ENCODE measurements at places on chromosomes 11 and 22.

- DNase-seq, result no peak
Measured at GRCh38 chr11:128458321-128458720, 129.0 kb downstream of the ETS1 start.

GRCh38 chr22:30803679-30804078 is 109.0 kb downstream of the OSBP2 start:
- no peak for DNase-seq

DNA sequence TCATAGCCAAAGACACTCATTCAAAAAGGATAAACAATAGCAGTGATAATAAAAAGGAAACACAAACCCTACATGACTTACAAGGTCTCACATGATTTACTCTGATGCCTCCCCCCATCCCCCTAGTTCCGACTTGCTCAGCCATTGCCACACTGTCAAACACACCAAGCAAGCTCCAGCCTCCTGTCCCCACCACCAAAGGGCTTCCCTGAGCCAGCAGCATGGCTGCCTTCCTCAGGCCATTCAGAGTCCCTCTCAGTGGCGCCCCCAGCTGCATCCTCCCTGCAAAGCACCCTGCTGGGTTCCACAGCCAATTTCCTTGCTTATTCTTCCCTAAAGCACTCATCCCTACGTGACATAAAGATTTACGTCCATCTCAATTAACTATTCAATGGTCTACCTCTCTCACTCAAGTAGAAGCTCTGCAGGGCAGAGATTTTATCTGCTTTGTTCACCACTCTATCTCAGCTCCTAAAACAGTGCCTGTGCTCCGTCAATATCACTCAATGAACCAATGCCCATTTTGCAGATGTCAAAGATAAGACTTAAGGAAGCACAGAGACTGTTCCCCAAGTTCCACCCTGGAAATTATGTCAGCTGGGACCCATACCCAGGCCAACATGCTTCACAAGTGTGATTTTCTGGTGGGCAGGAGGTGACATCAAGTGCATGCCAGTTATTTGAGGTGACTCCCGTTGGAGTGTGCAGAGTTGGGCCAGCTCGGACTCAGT is 106.9 kb downstream of the SYN3 start:
- DNase-seq, result no peak

DNA sequence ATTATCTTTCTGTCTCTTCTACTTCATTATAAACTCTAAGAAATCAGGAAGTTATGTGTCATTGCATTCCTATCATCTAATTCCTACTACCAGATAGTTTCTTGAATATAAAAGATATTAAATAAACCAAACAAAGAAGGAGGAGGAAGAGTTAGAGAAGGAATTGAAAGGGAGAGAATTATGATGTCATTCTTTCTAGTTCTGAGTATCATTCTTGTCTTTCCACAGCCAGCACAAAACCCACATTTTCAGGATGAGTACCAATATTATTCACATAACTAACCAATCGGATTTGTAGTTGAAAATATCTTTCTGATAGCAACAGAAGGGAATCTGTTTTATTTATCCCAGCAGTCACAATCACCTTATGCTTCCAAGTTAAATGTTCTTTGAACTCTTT is 13.3 kb downstream of the MS4A13 start:
- no peak for DNase-seq

DNA sequence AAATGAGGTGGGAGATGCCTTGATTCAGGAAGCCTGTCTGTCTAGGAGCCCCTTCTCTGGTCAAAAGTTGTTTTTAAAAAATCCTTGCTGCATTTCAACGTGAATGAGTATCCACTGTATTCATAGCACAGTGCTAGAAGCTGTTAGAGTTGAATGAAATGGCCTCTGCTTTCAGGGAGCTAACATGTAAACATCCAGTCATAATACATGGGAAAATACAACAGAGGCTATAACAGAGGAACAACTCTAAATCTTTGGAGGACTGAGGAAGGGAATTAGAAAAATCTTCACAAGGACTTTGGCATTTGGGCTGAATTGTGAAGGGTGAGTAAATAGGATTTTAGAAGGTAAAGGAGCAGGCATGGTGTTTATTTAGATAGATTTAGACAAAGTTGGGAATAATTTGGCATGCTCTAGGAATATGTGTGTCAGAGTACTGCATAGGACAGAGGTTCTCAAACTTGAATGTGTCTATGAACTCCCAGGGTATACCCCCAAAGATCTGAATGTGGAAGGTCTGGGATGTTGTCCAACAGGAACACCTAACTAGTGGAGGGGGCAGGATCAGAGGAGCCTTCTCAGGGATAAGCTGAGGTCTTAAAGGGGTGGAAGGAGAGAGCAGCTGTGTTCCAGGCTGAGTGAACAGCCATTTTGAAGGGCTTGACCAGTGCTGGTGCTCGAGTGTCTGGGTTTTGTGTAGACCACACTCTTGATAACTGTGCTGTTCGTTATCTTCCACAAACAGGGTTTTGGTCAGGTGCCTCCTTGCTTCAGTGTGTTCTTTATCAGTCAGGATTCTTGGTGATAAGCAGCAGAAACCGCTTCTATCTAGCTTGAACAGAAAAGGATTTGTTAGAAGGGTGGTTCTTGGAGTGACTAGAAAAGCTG is 12.7 kb downstream of the SREBF2 start:
- DNase-seq, result no peak

GRCh38 chr11:15757048-15757698 is 599.2 kb downstream of the SOX6 start:
- no peak for DNase-seq

DNA sequence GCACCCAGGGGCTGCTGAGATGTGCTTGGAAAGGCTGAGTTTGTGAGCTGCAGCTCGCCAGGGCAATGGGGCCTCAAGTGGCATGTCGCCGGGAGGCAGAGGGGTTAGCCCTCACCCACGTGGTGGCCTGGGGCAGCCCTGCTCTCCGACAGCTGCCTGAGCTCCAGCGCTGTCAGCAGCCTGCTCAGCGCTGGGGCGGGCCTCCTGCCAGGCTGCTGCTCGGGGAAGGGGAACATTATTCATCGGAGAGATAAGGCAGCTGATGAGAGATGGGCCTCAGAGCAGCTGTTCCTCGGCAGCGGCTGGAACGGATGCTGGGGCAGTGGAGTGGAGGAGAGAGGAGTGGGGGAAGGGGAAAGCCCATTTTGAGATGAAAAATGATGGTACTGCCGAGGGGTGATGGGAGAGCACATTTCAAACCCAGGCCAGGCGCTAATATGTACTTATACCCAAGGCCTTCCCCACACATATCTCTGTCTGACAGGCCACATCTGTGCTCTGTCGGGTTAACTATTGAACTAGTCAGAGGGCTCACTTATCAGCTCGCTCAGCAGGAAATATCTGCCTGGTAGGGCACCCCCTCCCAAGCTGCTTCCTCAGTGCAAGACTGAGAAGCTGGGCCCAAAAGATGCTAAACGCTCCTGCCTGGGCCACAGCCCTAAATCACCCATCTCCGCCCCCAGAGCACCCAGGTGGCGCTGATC is 79.5 kb downstream of the TIMP3 start:
- DNase-seq, result no peak

- DNase-seq, result no peak
Measured at GRCh38 chr22:38327396-38327795, 10.2 kb upstream of the CSNK1E start.

DNA sequence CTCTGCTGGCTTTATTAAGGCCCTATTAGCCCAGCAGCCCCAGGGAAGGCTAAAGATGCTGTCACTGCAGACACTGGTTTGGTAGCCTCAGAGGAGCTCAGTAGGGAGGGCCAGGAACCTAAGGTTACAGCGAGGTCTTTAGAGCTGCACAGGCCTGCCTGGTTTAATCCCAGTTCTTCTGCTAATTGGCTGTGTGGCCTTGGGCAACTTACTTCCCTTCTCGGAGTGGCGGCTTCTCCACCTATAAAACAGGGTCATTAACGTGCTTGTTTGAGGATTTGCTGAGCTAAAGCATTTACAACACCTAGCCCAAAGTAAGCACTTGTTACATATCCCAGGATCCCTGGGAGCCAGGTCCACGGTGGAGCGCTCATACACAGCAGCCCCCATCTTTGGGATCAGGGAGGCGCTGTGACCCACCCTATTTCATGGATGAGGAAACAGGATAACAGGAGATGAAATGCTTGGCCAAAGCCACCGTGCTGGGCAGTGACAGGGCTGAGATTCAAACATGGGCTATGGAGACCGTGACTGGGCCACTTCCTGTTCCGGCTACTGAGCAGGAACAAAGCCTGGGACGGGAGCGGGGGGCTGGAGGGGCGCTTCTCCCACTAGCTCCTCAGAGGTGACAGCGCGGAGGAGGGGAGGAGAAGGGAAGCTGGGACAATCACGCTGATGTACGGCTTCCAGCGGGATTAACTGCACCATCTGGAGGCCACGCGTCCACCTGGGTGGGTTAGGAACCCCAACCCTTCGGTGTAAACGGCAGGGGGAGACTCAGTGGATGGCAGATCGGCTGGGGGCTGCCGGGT is 61.5 kb downstream of the IGLL1 start:
- DNase-seq, result no peak

- DNase-seq, result no peak
Measured at GRCh38 chr11:10454878-10455631, at the start of gene AMPD3. TSS of gene AMPD3 (plus strand) at chr11:10455264. CDS start at chr11:10461520, 6,256 bp downstream.

- no peak for DNase-seq
Measured at GRCh38 chr11:75371949-75372876, 20.8 kb upstream of the ARRB1 start.

- no peak for DNase-seq
Measured at GRCh38 chr11:103619938-103620337, 416.5 kb upstream of the DDI1 start.

- no peak for DNase-seq
Measured at GRCh38 chr22:19827341-19828034, 27.2 kb downstream of the GNB1L start.

GRCh38 chr11:34254011-34254410 is 103.8 kb downstream of the ABTB2 start:
- DNase-seq, result no peak

- no peak for DNase-seq
Measured at GRCh38 chr11:123158033-123159003, 36.7 kb downstream of the CLMP start.

GRCh38 chr11:46413760-46414465 is 22.3 kb upstream of the CHRM4 start:
- no peak for DNase-seq

DNA sequence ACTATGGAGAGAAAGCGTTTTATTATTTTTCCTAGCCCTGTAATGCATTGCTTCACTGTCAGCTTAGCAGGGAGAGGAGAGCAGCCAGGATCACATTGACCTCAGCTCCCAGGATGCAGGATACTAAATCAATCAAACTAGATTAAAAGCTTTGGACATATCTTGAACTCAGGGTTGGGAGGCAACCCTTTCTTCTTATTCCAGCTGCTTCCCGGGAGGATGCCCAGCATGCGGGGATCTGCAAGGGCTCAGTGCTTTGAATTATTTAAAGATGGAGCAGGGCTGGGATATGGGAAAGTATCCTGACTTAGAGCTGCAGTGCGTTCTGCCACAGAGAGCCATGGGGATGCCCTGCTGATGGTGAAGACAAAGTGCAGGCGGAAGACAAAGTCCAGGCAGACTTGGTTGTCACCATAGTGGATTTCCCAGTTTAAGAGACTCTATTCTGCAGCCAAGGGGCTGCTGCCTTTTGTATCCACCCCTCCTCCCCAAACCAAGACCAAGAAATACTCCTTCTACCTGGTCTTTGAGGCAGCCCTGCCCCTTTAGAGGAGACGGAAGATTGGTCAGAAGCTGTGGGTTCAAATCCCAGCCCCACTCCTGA is 1035.0 kb downstream of the TBC1D22A start:
- no peak for DNase-seq

DNA sequence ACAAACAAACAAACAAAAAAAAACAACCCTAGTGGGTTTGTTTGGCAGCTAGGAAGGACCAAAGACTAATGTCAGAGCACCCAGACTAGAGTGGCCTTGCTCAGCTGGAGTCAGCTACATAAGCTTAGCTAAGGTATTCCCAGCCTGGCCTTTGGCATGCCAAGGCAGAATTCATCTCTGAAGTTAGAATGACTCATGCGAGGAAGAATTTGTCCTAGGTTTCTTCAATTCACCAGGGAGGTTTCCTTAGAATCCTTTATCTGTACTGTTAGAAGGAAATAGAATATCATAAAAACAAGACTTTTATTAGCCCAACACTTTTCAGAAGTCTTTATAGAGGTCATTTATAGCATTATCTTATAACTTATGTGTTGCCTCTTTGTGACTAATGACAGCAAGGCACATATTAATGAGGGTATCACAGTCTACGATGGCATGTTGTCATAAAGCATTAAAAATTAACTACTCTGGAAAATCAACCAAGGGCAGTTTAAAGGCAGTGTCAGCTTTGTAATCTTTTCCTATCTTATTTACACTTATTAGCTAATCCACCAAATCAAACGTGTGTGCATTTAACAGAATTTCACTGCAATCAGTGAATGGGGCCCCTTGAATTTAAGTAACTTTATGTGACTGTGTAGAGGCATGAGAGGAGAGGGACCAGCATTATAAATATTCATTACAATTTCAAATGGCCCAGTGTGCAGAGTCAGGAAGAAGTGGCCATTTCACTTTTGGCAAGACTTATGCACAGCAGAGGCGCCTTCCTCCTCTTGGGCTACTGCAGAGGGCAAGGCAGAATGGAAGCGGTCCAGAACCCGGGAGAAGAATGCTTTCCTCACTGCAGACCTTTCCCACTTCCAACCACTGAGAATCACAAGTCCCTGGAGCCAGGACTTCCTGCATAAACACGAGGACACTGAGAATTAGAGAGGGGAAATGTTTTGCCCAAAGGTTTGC is 36.3 kb downstream of the SLC5A1 start:
- no peak for DNase-seq

All from activated CD8-positive, alpha-beta memory T cell treated with anti-CD3 and anti-CD28 coated beads for 1 hour (primary cell).